Activated T-cell treated with anti-CD3 and anti-CD28 coated beads, Interleukin-2, amount 50 U/mL, for 4 hours (primary cell): ENCODE measurements at places on chromosomes 16 and 17. TPM values are rescaled to one million over a fixed set of nuclear protein-coding genes. Genes with fewer than 3 reads are reported as not detected.
A peak's percentile ranks its signal among the peaks of the same experiment; 100 is the strongest.

Gene UNC13D
- 124 TPM for total RNA-seq

- DNase-seq = no peak
Measured at GRCh38 chr17:46917041-46917440, 5.9 kb upstream of the GOSR2 start.

GRCh38 chr17:27404676-27405075 is 51.6 kb upstream of the KSR1 start:
- DNase-seq = no peak

- no peak for DNase-seq
Measured at GRCh38 chr16:2350500-2350899, 10.0 kb upstream of the ABCA3 start.

GRCh38 chr17:67312265-67312664 is 54.1 kb downstream of the PSMD12 start:
- DNase-seq = no peak

GRCh38 chr17:29240477-29240876 is 6.2 kb upstream of the CRYBA1 start:
- DNase-seq = no peak

- DNase-seq = no peak
Measured at GRCh38 chr17:44014133-44014436, 678 bp downstream of the TMEM101 start.

Gene SLFN14
- total RNA-seq = not detected

DNA sequence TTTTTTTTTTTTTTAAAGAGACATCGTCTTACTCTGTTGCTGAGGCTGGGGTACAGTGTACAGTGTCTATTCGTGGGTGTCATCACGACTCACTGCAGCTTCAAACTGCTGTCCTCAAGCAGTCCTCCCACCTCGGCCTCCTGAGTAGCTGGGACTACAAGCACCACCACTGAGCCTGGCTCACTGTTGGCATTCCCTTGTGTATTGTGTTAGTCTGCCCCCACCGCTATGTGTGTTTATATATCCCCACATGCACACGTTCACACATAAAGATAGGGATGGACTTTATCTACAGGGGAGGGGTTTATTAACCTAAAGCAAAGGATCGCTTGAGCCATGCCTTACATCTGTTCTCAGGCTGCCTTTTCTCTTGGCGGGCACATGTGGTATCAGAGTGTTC is 63.8 kb downstream of the SEC14L1 start:
- no peak for DNase-seq

DNA sequence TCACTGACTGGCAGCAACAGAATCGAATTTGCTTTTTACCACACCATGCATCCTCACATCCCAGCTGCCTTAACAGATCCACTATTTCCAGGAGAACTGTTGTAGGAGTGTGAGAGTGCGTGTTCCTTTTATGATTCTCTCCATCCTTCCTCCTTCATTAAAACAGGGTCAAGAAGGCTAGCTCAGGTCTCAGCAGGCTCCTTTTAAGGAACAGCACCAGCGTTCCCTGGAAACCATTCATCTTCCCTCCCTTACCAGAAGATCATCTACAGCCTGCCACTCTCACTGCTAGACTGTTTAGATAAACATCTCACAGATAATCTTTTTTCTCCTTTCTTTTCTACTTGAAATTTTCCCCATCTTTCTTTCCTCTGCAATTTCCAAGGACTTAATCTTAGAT is 1531.9 kb upstream of the CDH8 start:
- DNase-seq = no peak

DNA sequence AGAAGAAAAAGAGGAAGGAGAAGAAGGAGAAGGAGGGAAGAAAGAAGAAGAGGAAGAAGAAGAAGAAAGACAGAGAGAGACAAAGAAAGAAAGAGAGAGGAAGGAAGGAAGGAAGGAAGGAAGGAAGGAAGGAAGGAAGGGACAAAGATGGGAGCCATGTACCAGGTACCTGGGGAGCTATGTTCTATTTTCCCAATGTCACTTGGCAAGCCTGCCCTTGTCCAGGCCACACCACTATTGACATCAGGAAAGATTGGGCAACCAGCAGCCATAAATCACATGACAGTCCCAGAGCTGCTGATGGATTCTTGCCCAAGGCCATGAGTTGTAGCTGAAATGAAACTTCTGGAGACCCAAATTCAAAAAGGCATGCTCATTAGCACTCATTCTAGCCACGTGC is 2.7 kb upstream of the CES1 start:
- DNase-seq = no peak

Gene MGAT5B
- total RNA-seq = 0.41 TPM

DNA sequence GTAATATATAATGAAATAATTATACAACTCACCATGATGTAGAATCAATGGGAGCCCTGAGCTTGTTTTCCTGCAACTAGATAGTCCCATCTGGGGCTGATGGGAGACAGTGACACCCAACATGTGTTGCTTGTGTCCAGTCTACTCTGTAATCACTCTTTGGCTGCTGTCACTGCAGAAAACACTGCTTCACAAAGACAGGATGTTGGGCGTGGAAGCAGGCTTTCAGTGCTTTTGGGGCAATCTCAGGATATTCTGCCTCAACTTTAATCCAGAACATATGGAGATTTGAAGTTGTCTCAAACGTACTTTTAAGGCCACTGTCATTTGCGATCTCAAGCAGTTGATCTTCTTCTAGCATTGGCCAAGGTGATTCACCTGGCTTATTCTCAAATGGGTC is 94.9 kb downstream of the CYTH1 start:
- DNase-seq = no peak

GRCh38 chr17:33640629-33641028 is 347.5 kb upstream of the ASIC2 start:
- no peak for DNase-seq

DNA sequence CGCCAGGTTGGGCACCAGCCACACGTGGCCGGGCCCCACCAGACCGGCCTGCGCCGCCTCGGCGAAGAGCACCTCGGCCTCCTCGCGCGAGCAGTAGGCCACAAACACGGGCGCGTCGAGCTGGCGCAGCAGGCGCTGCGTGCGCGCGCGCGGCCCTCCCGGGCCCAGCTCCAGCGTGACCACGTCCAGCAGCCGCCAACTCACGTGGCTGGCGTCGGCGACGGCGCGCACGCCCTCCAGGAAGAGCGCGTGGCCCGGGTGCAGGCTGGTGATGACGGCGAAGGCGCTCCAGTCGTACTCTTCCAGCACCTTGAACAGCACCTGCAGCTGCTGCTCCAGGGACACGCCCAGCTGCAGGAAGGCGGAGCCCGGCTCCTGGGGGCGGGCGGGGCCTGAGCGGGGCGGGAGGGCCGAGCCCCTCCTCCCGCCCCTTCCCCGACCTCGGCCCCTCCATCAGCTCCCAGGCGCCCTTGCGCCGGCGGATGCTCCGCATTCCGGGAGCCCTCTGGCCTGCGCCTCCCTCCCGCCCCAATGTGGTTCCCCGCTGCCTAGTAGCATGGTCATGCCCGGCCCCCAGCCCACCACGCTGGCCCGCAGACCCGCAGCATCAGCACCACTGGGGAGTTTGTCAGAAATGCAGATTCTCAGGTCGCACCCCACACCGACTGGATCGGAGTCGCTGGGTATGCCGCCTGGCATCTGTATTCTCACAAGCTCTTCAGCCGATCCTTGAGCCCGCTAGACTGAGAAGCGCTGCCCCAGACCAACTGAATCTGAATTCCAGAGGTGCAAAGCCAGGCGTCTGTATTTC is 7.2 kb downstream of the GRIN2C start:
- peak; percentile 47 for DNase-seq

DNA sequence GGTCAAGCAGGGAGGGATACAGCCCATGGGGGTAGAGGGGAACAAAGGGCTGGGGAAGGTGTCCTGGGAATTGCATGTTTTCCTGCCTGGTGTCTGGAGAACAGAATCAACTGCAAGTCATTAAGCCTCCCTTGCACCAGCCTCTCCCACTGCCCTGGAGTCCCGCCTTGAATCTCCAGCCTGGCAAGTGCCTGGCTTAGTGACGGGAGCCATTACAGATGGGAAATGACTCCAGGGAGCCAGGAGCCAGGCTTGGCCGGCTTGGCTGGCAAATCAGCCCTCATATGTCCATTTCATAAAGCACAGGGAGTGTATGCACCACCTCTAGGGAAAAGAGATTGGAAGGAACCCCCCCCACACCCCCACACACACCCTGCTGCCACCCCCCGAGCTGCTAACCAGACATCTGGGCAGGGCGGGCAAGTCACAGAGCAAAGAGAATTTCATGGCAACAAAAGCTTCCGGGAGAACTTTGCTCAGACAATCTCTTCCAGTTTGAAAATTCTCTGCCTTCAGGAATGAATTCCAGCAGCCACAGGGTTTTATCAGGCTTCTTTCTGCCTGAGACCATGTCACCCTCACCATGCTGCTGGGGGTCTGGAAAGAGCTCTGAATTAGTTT is 127.7 kb downstream of the NTN1 start:
- DNase-seq = no peak

DNA sequence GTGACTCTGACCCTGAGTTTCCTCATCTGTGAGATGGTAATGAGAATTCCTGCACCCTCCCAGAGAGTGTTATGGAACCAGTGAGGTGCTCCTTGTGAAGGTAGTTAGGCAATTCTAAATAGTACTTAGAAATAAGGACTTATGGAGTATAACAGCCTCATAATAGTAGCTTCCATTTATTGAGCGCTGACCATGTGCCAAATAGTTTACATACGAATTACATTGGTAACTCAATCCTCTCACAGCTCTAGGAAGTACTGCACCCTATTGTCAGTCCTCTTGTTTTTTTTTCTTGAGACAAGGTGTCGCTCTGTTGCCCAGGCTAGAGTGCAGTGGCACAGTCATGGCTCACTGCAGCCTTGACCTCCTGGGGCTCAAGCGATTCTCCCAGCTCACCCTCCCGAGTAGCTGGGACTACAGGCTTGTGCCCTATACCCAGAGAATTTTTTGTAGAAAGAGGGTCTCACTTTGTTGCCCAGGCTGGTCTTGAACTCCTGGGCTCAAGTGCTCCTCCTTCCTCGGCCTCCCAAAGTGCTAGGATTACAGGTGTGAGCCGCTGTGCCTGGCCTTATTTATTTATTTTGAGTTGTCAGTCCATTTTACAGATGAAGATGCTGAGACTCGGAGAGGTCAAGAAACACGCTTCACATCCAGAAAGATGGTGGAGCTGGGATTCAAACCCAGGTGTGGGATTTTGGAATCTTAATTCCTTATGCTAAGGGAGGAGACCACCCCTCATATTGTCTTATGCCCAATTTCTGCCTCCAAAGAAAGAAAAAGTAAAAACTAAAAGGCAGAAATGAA is 2.9 kb downstream of the TNS4 start:
- DNase-seq = no peak

DNA sequence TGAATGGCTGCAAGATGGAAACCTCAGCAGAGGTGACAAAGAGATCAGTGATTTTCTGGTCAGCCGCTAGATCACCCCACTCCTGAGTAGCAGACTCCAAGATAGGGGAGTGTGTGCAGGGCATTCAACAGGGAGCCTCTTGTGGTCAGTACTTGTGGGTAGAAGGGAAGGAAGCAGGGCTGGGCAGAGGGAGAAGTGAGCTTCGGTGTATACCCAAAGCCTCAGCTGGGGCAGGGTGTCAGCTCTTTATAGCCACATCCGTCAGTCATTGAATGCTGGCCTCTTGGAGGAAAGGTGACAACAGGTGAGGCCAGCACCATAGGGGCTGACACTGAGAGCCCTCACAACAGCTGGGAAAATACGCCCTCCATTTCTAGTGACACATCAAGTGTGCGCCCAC is 2.2 kb upstream of the SLC12A3 start:
- no peak for DNase-seq

Gene PYY
- total RNA-seq = not detected

- DNase-seq = no peak
Measured at GRCh38 chr17:21679256-21680146, 12.8 kb upstream of the KCNJ18 start.

Gene PLEKHG4
- 30.0 TPM for total RNA-seq

DNA sequence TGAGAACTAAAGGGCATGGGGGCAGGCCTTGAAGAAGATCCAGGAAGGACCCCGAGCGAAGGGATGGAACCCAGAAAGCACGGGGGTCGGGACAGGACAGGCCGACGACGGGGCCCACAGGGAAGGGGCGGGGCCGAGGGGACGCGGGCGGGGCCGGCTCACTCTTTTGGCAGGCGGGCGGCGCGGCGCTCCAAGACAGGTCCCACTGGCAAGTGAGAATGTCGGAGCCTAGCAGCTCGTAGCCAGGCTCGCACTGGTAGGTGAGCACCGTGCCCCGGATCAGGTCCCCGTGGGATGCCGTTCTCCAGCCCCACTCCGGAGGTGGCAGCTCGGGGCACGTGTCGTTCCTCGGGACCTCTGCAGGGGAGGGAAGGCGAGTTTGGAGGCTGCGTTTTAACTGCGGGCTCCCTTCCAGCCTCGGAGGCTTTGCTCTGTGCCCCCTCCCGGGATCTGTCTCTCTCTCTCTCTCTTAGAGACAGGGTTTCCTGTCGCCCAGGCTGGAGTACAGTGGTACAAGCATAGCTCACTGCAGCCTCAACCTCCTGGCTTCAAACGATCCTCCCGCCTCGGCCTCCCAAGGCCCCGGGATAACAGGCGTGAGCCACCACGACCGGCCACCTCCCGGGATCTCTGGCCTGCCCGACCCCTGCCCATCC is 13.7 kb upstream of the CDIPT start:
- peak; percentile 35 for DNase-seq

Gene CCL11
- total RNA-seq = not detected

DNA sequence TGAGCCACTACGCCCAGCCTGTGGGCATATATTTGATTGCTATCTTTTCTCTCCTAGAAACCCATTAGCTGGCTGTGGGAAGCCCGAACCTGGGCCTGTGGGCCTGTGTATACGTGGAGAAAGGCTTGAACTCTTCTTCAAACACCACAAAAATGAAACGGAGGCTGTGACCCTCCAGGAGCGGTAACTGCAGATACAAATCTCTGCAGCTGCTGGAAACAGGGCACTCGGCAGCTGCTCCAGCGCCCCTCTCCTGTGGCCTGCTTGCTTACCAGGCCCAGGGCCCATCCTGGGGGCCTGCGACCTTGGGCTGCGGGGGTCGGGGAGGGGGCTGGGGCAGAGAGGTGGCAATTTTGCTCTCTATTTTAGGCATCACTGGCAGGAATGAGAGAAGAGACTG is 28.0 kb upstream of the MTSS2 start:
- no peak for DNase-seq

Gene KCNJ2
- total RNA-seq = not detected

DNA sequence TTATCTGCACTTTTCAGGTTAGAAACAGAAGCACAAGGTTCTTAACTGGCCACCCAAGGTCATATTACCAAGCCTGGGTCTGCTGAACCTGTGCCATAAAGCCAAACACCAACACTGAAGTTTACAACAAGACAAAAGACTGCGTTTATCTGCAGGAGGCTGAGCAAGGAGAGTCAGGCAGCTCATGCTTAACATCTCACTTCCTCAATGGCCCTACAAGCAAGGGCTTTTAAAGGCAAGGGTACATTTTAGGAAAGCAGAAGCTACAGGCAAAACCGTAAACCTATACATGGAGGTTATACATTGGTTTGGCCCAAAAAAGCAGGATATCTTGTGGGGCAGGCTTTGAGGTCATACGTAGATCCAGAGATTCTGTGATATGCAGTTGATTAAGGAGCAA is 91.2 kb downstream of the GNAO1 start:
- DNase-seq = no peak
